DMS153 (cell line): ENCODE measurements at places on chromosomes 5 and 9.

- DNase-seq = no peak
Observed at GRCh38 chr9:95981761-95982390, 106.4 kb downstream of the ERCC6L2 start.

- DNase-seq = no peak
Observed at GRCh38 chr5:5326115-5326758, 96.2 kb upstream of the ICE1 start.

DNA sequence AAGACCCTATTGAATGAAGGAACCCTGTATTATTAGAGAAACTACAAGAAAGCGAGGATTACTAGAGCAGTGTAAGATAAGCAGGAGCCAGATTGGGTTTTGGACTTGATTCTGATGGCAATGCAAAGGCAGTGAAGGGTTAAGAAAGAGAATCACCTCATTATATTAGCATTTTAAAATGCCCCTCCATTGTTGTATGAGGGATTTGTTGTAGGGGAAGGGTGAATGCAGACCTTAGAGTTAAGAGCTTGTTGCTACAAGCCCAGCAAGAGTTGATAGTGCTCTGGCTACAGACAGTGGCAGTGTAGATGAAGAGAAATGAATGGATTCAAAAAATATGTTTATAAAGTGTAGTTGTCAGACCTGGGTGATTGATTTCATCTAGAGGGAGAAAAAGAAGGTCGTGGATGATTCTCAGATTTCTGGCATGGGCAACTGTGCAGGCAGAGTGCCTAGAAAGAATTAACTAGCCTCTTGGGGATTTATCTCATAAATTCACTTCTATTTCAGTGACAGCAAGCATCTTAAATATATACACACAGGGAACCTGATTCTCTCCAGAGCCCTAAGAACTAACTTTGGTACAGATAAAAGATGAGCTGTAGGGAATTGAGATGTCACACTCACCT lies 344.8 kb downstream of the ARRDC3 start:
- DNase-seq = peak; percentile 8

- DNase-seq = no peak
Observed at GRCh38 chr9:10586407-10586806, 26.4 kb downstream of the PTPRD start.
